Stimulated activated CD8-positive, alpha-beta memory T cell treated with anti-CD3 and anti-CD28 coated beads, Interleukin-7, amount 100 ng/mL, for 4 hours (primary cell): ENCODE measurements at places on chromosomes 4 and X.

- DNase-seq: no peak
Observed at GRCh38 chr4:11710453-11711093, 281.9 kb upstream of the HS3ST1 start.

DNA sequence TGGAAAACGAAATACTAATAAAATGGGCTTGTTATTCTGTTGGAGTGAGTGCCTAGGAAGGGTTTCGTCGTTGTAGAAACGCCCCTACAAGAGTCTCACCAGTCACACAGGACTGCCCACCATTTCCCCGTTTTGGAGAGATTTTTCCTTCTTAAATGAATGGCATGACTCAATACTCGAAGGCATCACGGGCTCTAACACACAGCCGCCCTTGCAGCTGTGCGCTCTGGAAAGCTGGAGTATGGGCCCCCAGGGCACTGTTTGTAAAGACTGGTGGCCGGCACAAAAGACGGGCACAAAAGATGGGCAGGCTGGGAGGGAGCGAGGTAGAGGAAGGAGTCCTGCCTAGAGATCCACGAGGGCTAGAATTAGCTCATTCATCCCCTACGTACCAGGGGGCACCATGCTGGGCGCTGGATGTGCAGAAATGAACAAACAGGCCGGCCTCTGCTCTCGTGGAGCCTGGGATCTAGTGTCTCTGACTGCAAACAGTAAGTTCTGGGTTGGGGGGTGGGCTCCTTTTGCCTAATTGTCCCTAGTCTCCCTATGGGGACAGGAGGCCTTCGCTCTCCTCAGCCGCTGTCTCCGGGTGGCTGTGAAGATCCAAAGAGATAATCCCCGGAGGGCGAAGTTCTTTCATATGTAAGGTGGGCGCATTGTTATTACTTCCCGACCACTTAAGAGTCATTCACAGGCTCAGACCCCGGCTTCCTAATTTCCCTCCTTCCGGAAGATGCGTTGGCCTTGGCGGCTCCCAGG is 1.0 kb upstream of the SFRP2 start:
- no peak for DNase-seq

DNA sequence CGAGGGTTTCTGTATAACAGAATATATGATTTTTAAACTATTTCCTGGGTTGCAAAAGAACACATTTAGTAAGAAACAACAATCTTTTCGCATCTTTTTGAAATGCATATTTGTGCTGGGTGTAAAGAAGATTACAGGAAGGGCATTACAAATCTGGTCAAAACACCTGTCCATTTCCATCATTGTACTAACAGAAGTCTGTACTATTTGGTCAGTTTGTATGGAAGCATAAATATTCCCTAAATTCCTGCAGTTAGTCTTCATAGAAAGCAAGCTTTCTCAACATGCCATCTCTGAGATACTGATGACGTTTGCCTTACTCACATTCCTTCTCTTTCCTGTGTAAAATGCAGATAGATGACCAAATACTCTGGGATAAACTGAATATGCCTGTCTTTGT is 203.3 kb downstream of the NWD2 start:
- no peak for DNase-seq

GRCh38 chrX:52261125-52261462 is 76.4 kb downstream of the MAGED4 start:
- no peak for DNase-seq

GRCh38 chr4:152586668-152587067 is 50.8 kb upstream of the FBXW7 start:
- DNase-seq: no peak

DNA sequence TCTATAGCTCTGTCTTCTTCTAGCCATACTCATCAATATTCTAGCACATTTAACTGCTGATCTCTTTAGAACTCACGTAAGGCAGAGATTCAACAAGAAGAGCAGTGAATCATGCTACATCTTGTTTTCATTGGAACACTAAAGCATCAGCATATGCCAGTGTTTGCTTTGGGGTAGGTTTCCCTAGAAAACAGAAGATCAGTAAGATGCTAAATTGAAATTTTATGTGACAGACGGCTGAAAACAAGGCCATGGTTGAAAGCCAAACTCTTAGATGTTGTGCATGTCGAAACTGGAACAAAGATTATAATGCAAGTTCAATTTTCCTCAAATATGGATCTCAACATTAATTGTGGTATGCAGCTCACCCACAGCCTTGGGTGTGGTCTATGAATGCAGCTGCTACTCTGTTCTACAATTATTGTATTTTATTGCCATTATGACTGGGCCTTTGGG is 107.6 kb downstream of the PDLIM5 start:
- DNase-seq: no peak

DNA sequence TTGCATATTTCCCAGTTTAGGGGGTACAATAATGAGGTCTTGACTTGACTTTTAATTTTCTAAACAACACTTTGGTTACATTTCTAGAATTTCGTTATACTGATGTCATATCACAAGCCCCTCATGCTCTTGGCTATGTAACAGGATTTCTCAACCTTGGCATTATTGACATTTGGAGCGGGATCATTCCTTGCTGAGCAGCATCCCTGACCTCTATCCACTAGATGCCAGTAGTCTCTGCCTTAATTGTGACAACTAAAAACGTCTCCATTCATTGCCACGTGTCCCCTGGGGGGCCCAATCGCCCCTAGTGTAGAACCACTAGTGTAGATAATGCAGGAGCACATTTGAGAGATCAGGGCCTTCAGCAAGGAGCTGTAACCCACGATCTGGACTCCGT is 234.2 kb upstream of the MID1 start:
- no peak for DNase-seq

DNA sequence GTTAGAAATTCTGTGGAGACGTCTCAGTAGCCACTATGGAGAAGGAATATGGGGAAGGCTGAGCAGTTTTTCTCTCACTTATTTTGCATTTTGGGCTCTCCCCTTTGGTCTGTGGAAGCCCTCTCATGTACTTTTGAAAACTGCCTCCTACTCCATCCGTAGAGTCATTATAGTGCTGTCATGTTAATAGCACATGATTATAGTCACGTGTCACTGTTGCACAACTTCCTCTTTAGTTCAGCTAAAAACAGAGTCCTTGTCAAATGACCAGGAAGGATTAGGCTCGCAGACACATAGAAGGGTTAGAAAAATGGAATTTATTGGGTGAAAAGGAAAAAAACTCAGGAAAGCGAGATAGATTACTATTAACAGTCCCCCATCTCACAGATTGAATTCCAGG is 258.2 kb upstream of the CXorf51A start:
- DNase-seq: no peak

DNA sequence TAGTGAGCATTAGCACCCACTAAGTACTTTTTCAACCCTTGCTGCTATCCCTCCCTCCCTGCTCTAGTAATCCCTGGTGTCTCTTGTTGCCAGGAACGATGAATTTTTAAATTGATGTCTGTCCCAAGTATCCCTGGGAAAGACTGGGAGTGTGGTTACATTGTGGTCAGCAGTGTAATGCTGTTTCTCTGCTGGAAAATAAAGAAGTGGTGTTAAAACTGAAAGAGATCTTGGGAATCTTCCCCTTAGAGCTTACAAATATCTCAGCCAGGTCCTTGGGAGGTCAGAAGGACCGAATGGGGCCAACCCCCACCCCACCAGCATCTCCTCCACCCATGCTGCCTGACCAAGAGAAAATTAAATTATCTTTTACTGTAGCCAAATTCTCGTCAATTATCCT is 174.5 kb upstream of the MXRA5 start:
- no peak for DNase-seq

DNA sequence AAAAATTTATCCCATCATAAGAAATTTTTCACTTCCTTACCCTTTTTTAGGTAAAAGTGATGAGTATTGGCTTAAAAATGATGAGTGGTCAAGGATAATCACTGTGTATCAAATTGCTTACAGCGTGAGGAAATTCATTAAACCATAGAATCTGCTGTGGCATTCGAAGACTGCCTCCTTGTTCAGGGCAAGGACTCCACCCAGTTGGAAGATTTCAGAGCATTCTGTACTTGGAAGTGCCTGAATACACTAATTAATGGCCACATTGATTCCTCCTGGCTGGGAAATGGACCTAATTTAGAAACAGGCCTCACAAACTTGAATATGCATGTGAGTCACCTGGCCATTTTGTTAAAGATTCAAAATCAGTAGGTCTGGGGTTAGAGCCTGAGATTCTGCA is 83.2 kb downstream of the HHIP start:
- DNase-seq: no peak

- no peak for DNase-seq
Observed at GRCh38 chrX:108163333-108164082, 71.9 kb downstream of the ATG4A start.

- no peak for DNase-seq
Observed at GRCh38 chr4:87150498-87151261, 69.7 kb downstream of the KLHL8 start.

DNA sequence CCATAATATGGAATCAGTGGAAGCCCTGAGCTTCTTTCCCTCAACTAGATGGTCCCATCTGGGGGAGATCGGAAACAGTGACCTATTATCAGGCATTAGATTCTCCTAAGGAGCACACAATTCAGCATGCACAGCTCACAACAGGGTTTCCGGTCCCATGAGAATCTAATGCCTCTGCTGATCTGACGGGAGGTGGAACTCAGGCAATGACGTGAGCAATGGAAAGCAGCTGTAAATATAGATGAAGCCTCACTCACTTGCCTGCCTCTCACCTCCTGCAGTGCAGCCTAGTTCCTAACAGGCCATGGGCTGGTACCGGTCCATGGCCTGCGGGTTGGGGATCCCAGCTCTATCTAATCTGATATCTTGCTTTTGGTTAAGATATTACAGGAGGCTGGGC is 88.9 kb downstream of the COX7B2 start:
- no peak for DNase-seq

DNA sequence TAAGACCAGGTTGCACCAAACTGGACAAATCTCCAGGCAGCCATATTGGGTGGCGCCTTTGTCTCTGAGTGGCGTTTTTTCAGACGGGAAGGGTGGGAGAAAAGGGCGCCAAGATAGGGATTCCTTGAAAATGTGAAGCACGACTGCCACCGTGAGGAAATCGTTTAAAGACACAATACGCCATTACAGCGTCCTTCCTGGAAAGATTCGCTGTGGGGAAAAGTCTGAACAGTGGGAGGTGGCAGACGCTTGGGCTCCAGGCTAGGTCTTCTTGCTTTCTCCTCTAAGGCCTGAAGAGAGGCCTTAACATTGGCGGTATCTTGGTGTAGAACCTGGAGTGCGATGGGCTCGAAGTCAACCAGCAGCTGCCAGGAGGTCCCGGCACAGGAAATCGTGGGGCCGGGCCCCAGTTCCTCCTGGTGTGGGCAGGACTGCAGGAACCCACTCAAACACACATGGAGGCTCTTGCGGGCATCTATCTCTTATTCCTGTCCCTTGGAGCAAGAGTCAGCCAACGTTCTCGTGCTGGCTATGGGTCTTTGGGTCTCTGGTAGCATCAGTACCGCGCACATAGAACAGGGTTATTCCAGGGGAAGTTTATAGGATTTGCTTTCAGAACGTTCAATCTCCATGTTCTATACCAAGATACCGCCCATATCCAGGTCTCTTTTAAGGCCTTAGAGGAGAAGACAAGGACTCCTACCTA is 208.8 kb downstream of the OR13H1 start:
- peak; percentile 51 for DNase-seq

DNA sequence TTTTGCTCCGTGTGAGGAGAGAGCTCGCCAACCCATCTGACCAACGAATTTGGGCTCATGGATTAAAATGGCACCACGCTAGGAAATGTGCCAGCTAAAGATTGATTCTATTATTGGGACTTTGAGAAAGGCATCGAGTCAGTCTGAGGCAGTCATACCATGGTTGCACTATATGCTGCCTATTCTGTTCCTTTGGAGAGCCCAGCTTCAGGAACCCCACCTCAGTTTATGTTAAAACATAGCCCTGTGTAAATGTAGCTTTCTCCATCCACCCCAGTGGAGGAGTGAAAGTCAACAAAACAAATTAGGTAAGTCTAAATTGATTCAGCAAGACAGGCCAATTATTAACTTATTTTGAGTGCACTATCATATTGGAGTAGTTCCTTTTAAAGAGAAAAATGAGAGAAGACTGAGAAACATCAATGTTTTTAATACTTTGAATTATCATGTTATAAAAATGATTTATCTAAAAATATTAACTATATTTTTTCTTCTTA is 24.5 kb upstream of the ADH7 start:
- no peak for DNase-seq

DNA sequence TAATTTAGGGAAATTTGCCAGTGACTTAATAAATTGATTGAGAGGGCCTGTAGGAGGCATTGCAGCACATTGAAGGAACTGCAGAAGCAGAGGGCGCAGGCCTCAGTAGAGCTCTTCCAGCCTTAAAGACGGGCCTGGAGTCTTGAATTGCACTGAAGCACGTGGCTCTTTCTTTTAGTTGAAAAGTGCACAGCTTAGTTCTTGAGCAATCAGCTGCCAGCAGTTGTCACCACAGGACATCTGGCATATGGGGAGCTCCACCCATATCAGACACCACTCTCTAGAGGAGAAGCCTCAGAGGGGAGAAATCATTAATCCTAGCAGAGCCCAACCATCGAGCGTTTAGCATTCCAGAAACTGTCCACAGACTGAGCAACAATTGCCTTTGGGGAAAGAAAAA is 16.0 kb upstream of the FGF16 start:
- no peak for DNase-seq

DNA sequence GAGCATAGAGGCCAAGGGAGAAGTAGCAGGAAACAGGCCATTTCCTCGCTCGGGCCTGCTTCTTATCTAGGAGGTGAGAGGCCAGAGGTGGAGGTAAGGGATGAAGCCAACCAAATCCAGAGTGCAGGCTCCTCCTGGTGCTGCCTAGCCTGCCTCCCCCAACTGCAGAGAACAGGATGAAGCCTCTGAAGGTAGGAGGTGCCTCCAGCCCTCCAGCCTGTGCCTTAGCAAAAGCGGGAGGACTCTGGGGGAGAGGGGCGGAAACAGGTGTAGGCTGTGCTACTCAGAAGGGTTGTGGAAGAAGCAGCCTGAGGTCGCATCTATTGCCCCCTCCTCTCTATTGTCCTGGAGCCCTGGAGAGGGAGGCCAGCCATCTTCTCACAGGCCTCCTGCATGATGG is 2.9 kb upstream of the MTM1 start:
- DNase-seq: no peak

- DNase-seq: no peak
Observed at GRCh38 chr4:2061186-2062131, 2.3 kb downstream of the NAT8L start.

- DNase-seq: no peak
Observed at GRCh38 chr4:16582526-16582925, 315.9 kb downstream of the LDB2 start.

DNA sequence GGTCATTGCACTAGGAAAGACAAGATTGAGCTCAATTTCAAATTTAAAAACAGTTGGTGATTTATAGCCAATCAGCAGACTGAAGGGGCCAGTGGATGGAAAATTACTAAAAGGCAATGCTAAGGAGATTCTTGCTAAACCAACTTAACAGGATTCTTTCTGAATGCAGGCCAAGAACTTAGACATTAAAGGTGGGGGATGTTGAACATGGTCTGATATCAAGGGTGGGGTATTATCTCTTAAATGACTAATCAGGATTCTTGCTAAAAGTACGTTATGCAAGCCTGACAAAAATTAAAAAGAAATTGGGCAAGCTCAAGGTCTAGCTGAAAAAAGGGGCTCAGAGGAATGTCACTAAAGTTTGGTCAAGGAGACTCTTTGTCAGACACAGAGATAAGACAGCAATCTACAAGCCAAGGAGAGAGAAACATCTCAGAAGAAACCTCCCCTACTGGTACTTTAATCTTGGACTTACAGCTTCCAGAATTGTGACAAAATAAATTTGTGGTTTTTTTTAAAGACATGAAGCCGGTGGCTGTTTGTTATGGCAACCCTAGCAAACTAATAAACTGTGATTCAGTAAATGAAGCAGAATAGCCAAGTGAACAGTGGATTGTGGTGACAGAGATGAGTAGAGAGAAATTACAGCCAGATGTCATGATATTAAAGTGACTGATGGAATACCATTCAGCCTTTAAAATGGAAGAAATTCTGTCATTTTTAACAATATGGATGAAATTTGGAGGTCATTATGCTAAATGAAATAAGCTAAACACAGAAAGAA is 120.3 kb upstream of the KLHL4 start:
- DNase-seq: no peak
